ENCODE measurements at places on chromosomes 1 and 21.

GRCh38 chr21:42121794-42122193 is 50.7 kb downstream of the UMODL1 start:
- no peak for DNase-seq

GRCh38 chr1:241521718-241522117 is 2.2 kb upstream of the FH start:
- DNase-seq: no peak

DNA sequence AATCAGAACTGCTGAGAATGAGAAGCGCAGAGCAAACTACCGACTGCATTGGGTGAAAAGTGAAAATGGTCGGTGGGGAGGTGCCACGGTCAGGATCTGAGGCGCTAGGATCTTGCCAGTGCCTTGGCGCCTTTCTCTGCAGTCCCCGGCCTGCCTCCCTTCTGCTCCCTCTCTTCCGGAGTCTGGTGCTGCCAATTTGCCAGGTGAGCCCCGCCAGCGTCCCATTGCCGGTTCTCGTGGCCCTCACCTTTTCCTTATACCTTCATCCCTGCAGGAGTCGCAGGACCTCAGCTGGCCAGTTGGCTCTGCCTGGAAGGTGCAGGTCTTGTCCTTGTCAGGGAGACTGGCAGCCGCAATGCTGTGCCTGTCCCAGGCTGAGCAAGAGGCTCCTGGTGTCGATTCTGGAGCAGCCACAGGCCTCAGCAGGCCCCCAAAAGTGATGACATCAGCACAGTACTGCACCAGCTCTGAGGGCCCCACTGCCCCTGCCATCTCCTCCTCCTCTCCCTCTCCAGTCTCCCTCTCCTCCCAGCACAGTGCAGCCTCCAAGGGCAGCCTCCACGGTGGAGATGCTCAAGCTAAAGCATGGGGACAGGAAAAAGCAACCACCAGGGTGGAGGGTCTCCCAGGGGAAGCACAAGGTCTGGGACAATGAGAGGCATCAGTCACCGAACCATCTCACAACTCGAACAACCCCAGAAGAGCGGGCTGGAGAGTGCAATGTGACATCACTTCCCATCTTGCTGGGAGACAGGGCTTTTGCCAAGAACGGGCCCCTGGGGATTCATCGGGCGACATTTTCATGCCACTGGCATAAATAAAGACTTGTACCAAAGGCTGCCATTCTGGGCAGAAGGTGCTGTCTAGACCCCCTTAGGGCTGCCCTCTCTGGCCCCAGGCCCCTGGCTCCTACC is 37.1 kb upstream of the H6PD start:
- no peak for DNase-seq

GRCh38 chr1:21149430-21149854 is 27.3 kb downstream of the EIF4G3 start:
- DNase-seq: peak; percentile 45

- no peak for DNase-seq
Observed at GRCh38 chr1:218783916-218784315, 389.8 kb upstream of the LYPLAL1 start.

DNA sequence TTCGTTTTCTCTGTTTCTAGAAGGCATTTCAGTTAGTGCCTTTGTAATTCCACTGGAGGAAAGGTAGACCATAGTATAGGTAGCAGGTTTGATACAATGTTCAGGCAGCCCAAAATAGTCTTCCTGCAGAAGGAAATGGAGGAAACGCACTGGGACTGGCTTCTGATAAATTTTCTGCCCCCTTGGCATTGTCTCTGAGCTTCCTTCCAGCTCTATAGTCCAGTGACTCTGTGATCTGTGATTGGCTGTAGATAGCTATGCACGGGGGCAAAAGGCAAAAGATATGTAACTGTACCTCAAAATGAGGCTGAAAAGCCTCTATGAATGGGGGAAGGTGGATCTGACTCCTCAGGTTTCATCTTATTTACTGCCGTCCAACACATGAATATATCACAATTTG is 5.8 kb upstream of the MAGOH start:
- DNase-seq: no peak

DNA sequence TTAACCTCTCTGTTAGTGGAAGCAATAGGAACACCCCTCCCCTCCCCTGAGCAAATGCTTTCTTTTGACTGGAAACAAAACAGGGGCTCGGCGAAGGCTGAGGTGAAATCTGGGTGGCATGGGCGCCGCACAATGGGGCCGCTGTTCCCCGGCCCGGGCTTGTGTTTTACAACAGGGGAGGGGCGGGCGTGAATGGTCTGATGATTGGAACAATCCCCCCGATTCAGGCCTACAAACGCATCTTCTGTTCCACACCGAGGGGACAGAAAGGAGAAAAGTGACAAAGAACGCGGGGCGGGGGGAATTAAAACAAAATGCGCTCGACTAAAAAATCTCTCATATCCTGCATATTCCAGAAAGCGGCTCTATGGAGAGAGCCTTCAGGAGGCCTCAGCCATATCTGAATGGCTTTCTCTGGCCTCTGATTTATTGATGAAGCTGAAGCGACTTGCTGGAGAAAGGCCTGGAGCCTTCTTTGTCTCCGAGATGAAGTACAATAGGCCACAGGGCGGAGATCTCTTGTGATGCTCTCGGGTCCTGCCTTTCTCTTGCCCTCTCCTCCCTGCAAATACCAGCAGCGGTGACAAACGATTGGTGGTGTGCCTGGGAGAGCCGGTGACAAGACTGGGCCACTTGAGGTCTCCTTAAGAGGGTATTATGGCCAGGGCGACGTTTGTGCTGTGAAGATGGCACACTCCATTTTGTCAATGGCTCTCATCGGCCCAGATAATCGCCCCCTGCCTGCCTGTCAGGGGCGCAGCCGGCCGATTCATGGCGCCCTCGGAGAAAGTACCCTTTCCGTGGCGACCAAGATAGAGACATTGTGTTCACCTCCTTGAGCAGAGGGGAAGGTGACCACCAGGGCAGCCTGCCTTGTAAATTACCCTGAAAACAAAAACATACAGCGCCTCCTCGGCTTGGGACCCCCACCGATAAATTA is 47.1 kb upstream of the OLIG2 start:
- peak; percentile 93 for DNase-seq

GRCh38 chr1:93219443-93219842 is 38.9 kb downstream of the CCDC18 start:
- no peak for DNase-seq

DNA sequence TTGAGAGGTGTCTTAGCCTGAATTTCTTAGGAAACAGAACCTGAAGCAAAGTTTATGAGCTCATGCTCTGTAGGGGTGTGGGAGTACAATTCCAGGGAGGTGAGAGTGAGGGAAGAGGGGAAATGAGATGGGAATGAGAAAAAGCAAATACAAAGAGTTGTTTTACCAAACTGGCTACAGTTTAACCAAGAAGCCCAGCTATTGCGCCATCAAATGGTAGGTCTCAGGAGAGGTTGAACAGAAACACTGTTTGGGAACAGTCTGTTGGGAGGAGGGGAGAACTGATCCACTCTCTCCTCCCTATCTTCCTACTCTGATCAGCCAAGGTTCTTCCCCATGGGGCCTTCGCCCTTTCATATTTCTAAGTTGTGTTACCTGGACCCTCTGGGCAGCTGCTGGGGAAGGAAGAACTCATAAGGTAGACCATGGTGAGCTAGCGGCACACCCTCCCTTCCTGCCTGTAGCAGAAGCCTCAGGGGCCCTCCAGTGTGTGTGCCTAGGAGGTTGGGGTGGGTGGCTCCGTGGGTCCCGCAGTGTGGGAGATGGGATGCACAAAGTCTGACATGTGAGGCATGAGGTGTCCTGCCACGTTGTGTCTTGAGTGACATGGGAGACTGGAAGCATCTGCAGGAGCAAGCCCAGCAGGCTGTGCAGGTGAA is 120.5 kb downstream of the UCK2 start:
- DNase-seq: no peak

- no peak for DNase-seq
Observed at GRCh38 chr1:119420638-119421037, 5.7 kb downstream of the HSD3B2 start.

- DNase-seq: no peak
Observed at GRCh38 chr1:31095298-31095981, 29.9 kb upstream of the PUM1 start.

DNA sequence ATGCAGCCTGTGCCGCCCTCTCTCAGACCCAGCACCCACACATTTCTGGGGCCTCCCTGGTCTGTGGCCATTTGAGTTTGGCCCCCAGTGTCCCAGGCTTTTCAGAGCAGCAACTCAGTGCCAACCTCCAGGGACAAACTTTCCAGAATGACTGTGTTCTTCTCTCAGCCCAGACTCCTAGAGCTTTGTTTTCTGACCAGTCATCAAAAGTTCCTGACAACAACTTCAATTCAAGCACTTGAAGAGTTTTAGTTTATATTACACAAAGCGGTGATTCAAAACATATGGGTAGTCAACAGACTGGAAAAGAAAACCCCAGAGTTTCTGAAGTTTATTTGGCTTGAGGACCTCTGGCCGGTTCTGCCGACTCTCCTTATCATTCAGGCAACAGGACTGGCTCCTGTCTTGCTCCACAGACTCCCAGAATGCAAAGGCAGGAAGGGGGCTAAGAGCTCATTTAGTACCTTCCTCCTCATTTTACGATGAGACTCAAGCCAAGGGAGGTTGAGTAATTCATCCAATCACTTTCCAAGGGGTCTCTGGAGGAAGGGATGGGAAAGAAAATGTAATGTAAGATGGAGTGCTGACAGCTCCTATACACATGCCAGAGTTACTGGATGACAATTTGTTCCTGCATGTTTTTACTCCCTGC is 27.0 kb upstream of the TIAM1 start:
- DNase-seq: no peak

DNA sequence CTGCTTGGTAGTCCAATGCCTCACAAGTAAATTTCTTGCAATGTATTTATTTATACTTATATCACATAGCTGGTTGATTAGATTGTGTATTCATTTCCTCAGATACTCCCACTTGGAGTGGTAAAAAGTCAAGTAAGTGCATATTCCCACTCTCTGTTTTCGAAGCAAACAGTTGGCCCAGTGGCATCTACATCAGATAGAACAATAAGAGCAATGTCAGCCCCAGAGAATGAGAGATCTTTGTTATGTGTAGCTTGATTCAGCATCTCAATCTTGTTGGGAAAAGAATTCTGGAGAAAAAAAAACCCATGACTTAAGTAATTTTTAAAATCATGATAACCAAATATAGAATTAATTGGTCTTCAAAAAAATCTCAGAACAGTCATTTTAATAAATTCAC is 25.5 kb downstream of the RGL1 start:
- DNase-seq: peak; percentile 91

Data from globus pallidus (tissue), 1 donor.